Epithelial cell of alveolus of lung (primary cell): ENCODE measurements at places on chromosomes 6 and 20. TPM values are rescaled to one million over a fixed set of nuclear protein-coding genes. Genes with fewer than 3 reads are reported as not detected.

Gene PREP
- 23.4 and 27.9 TPM in 2 replicates for total RNA-seq

Gene GPR6
- not detected in 2 replicates for total RNA-seq

Gene C6orf52
- total RNA-seq = 3.9 TPM in 1 of 2 replicates, not detected in the other

Gene ERGIC3
- total RNA-seq = 271 and 311 TPM in 2 replicates

Gene HLA-DPA1
- 1.3 and 1.8 TPM in 2 replicates for total RNA-seq

Gene SLC52A3
- not detected in 2 replicates for total RNA-seq

Gene SLC9A8
- 4.7 and 4.8 TPM in 2 replicates for total RNA-seq

Gene CST5
- 0.13 TPM in 1 of 2 replicates, not detected in the other for total RNA-seq

Gene TRPC4AP
- total RNA-seq = 57.4 and 78.5 TPM in 2 replicates

Gene PRR18
- total RNA-seq = 0.13 TPM in 1 of 2 replicates, not detected in the other

Gene HLA-DRA
- total RNA-seq = not detected in 2 replicates

Gene FOXQ1
- 0.39 and 4.9 TPM in 2 replicates for total RNA-seq

Gene SH3BGRL2
- total RNA-seq = 8.0 and 8.1 TPM in 2 replicates

Gene LHFPL5
- not detected in 2 replicates for total RNA-seq

Gene NOL7
- 50.5 and 70.2 TPM in 2 replicates for total RNA-seq

Gene C6orf15
- 0.65 TPM in 1 of 2 replicates, not detected in the other for total RNA-seq

Gene SLC24A3
- 0.39 and 0.64 TPM in 2 replicates for total RNA-seq

Gene SLC32A1
- not detected in 2 replicates for total RNA-seq

Gene TMC2
- total RNA-seq = not detected in 2 replicates

Gene GCNT2
- total RNA-seq = 0.08 and 1.0 TPM in 2 replicates

Gene LSM2
- total RNA-seq = 75.9 and 82.9 TPM in 2 replicates

Gene UNC5CL
- total RNA-seq = 0.13 and 0.32 TPM in 2 replicates
